ENCODE measurements at places on chromosomes 11 and 22.
A peak's percentile ranks its signal among the peaks of the same experiment; 100 is the strongest.

DNA sequence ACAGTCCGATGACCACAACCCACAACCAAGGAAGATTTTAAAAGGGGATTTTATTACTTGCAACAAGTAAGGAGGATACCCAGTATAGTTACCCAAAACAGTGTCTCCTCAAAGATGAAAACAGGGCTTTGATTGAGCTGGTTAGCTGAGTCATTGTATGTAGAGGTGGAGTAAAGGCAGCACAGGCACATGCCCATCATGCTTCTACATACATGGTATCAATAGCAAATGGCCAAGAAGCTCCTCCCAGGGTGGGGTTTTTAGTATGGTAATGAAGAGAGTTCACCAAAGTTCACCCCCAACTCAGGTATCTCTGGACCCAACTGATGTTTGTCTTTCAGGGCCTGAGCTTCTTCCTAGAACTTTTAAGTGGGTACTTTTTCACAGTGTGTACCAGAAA lies 157.1 kb upstream of the CEP126 start:
- no peak for DNase-seq

DNA sequence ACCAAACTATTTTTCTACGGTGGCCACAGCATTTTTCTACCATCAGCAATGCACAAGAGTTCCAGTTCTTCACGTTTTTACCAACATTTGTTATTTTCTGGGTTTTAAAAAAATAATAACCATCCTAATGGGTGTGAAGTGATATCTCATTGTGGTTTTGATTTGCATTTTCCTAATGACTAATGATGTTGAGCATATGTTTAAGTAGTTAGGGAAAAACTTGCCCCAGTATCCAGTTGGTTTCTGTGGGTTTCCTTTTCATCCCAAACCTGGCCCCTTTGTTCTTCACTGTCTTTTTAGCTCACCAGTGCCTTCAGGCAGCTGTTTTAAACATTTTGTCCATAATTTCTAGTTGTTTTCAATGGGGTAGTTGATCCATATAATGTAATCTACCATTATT lies 14.7 kb upstream of the PTS start:
- no peak for DNase-seq

DNA sequence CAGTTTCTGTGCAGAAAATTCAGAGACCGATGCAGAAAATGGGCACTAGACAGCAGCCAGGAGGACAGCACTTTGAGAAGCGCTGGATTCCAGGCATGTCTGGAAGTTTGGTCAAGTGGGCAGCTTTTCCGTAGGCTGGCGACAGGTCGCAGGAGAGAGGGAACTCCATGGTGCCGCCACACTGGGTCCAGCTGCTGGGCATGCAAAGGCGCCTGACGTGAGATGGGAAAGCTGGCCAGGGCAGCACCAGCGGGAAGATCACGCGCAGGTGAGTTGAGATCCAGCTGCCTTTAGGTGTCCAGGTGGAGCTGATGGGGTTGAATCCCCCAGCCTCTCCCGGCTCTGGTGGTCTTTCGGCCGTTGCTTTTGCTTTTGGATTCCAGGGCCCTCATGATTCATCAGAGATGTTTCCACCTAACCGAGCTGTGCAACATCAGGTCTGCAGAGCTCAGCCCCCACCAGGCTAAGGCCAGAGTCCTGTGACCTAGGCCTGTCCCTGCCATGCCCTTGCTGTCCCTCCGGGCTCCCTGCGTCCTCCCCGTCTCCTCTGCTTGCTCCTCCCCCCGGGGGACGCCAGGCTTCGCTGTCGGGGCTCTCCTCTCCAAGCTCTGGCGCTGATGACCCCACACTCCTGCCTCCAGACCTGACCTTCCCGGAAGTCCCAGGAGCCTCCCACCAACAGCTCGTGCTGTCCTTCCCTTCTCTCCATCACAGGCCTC lies 1001.7 kb downstream of the BRD1 start:
- no peak for DNase-seq

GRCh38 chr11:129505266-129505665 lies 129.6 kb downstream of the BARX2 start:
- DNase-seq: no peak

GRCh38 chr11:843818-844692 lies 1.4 kb downstream of the TSPAN4 start:
- peak; percentile 81 for DNase-seq

- no peak for DNase-seq
Measured at GRCh38 chr11:131595797-131596196, 225.4 kb downstream of the NTM start.

DNA sequence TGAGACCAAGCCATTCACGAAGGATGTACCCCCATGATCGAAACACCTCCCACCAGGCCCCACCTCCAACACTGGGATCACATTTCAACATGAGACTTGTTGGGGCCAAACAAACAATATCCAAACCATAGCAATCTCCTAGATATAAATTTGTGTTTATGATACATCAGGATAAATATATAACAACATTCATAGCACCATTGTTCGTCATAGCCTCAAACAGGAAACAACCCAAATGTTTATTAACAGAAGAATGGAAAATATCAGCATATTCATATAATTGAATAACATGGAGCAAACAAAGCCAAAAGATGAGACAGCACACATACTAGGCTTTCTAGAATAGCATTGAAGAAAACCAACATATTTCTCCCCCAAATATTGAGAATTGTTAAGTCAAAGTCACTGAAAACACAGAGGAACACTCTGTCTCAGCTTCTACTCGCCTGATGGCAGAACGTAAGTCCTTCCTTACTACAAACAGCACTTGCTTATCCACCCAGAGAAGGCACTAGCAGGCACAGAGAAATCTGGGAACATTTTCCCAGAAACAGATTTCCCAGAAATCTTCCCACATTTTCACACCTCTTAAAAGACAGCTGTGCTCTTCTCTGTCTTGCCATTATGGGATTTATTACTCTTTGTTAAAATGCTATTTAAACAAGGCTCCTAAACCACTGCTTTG lies 8.1 kb upstream of the GDPD4 start:
- DNase-seq: no peak

DNA sequence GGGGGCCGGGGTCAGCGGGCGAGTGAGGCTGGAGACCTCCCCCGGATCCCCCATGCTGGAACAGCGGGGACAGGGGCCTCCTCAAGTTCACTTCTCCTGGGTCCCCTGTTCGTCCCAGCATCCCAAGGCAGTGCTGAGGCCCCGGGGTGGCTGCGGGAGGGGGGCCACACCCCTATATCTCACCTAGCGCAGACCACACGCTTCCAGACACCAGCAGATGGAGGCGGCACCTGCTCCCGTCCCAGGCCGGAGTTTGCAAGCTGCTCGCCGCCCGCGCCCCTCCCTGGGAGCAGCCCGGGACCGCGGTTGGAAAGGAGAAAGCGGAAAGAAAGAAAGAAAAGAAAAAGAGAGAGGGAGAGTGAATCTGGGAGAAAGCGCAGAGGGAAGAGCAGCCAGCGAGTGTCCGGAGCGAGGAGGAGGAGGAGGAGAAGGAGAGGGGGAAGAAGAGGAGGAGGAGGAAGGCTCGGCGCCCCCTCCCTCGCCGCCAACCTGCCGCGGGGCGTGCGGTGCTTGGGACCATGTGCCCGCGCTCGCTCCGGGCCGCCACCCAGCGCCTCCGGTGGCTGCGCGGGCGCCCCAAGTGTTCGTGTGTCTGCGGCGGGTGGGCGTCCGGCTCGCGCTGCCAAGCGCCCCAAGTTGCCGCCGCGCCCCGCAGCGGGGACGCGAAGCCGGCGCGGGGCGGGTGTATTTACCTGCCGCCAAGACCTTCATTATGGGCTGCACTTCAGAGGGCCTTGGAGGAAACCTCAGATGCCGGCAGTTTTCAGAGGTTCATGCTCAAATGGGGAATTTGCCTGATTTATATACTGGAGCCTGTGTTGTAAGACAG lies at the start of gene LIF:
Gene LIF (minus strand): TSS at position 775 of the 829 bp plus-strand sequence. CDS start 64 bp downstream, at position 711.
- DNase-seq: no peak

GRCh38 chr22:43346521-43346929 lies 3.4 kb upstream of the SCUBE1 start:
- DNase-seq: peak; percentile 55

- no peak for DNase-seq
Measured at GRCh38 chr11:84241343-84242131, 955.4 kb upstream of the CCDC90B start.

DNA sequence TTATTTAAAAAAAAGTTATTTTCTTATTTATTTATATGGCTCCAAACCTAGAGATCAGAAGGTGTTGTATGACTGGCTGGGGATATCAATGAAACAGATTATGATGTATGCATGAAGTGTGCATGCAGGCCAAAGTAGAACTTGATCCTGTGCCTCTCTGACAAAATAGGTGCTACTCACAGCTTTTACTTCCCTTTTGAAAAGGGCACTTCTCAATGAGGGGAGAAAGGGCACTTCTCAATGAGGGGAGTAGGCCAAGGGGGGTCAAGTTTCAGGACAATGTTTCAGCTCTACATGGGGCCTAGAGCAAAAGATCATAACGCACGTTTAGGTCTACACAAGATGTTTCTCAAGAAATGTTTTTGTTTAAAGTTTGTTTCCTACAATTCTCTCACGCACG lies 397.5 kb downstream of the ETS1 start:
- DNase-seq: no peak

- DNase-seq: no peak
Measured at GRCh38 chr22:22737590-22737989, 93.2 kb downstream of the GGTLC2 start.

DNA sequence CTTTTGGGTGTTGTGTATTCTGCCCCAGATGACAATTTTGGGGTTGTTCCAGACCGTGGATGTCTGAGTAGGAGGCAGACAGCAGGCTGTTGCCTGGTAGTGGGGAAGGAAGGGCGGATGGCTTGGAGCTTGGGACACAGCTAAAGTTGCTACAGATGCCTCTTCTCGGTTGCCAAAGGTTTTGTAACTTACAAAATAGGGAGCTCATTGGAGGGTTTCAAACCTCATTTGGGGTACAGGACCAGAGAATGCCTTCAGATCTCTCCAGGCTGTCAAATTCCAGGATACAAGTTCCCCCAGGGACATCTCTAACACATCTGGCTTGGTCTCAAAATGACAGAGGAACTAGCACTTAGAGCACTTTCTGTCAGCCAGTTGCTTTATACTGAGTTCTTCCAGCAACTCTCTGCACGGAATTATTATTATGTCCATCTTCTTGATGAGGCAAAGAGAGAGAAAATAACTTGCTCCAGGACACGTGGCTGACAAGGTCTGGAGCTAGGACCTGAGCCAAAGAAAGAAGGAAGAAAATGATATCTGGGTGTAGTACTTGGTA lies 56.0 kb downstream of the SLC1A2 start:
- DNase-seq: no peak

GRCh38 chr11:75350743-75351540 lies 519 bp downstream of the ARRB1 start:
- DNase-seq: no peak

DNA sequence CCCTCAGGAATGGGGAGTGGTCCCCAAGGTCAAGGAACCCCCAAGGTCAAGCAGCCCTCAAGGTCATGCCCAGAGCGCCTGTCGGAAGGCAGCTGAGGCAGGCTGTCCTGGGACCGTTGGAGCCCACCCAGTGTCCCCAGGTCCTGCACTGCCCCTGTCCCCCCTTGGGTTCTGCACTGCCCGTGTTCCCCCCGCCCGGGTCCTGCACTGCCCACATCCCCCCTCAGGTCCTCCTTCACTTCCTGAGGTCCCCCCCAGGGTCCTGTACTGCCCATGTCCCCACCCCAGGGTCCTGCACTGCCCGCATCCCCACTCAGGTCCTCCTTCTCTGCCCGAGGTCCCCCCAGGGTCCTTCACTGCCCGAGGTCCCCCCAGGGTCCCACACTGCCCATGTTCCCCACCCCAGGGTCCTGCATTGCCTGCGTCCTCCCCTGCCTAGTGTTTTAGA lies 1073.0 kb downstream of the BRD1 start:
- no peak for DNase-seq

GRCh38 chr11:70488171-70488703 lies 89.9 kb downstream of the CTTN start:
- DNase-seq: no peak

- DNase-seq: no peak
Measured at GRCh38 chr22:39776295-39777009, 117.1 kb downstream of the ENTHD1 start.

DNA sequence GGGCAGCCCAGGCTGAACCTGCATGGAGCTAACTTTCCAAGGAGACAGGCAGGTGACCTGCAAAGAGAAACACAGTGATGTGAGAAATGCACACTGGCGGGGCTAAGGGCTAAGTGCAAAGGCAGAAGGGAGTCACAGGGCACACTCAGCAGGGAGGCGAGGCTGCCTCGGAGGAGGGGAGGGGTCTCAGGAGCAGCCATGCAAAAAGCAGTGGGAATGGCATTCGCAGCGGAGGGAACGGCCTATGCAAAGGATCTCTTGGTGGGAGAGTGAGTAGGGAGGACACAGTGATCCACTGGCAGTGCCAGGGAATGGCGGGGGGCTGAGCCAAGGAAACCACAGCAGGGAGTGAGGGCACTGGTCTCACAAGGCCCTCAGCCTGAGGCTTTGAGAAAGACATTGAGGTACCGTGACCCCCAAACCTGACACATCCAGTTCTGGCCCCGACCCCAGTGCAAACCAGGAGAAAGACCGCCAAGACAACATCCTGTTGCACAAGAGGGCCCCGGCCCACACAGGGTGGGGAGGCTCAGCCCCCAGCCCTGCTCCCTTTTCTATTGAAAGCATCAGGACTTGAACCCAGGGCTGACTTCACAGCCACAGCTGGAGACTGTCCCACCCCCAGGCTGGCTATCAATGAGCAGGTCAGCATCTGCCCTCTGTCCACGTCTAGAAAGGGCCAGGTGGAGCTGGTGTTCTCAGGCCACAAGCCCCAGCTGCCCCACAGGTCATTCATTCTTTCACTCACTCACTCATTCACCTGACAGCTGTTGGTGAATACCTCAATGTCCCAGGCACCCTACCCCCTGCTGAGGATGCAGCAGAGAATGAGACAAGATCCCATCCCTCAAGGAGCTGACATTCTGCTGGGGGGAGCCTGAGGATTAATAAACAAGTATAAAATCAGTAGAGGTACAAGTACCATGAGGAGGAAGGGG lies 50.7 kb downstream of the IGLL1 start:
- no peak for DNase-seq

GRCh38 chr11:12001186-12001585 lies 7.2 kb downstream of the DKK3 start:
- DNase-seq: no peak

DNA sequence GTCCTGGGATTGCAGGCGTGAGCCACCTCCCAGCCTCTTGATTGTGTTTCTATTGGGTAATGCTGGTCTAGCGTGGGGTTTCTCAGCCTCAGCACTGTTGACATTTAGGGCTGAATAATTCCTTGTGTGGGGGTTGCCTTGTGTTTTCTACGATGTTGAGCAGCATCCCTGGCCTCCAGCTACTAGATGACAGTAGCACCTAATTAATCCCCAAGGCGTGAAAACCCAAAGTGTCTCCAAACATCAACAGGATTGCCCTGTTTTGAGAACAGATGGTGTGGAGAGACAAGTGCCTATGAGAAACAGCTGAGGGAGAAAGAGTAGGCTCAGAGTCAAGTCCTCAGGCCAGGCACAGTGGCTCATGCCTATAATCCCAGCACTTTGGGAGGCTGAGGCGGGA lies 67.2 kb downstream of the SGSM1 start:
- DNase-seq: no peak

GRCh38 chr11:108558222-108558621 lies 35.3 kb downstream of the EXPH5 start:
- no peak for DNase-seq

GRCh38 chr22:48098921-48099245 lies 1336.4 kb downstream of the TBC1D22A start:
- DNase-seq: no peak

- peak; percentile 91 for DNase-seq
Measured at GRCh38 chr22:36659762-36660509, 43.6 kb downstream of the CACNG2 start.
